Activated CD4-positive, alpha-beta T cell treated with anti-CD3 and anti-CD28 coated beads, Interleukin-2, amount 50 U/mL, for 48 hours (primary cell): ENCODE measurements at places on chromosomes 4 and X.

GRCh38 chr4:25722964-25723363 is 67.3 kb downstream of the SLC34A2 start:
- no peak for DNase-seq

GRCh38 chrX:24961809-24962208 is 54.0 kb downstream of the ARX start:
- DNase-seq: no peak

DNA sequence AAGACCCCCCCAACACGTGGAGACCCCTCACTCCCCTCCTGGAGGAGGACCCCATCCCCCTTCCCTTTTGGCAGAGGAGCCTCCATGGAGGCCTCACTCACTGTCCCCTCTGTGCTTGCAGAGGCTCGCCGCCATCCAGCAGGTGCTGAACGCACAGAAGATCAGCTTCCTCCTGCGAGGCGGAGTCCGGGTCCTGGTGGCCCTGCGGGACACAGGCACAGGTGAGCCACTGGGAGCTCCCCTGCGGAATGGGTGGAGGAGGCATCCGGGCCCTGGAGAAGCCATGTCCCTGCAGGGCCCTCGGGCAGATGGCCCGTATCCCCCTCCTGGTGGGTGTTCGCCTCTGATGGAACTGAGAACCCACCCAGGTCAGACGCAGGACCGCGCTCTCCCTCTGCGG is 206.5 kb downstream of the AFAP1 start:
- DNase-seq: no peak

DNA sequence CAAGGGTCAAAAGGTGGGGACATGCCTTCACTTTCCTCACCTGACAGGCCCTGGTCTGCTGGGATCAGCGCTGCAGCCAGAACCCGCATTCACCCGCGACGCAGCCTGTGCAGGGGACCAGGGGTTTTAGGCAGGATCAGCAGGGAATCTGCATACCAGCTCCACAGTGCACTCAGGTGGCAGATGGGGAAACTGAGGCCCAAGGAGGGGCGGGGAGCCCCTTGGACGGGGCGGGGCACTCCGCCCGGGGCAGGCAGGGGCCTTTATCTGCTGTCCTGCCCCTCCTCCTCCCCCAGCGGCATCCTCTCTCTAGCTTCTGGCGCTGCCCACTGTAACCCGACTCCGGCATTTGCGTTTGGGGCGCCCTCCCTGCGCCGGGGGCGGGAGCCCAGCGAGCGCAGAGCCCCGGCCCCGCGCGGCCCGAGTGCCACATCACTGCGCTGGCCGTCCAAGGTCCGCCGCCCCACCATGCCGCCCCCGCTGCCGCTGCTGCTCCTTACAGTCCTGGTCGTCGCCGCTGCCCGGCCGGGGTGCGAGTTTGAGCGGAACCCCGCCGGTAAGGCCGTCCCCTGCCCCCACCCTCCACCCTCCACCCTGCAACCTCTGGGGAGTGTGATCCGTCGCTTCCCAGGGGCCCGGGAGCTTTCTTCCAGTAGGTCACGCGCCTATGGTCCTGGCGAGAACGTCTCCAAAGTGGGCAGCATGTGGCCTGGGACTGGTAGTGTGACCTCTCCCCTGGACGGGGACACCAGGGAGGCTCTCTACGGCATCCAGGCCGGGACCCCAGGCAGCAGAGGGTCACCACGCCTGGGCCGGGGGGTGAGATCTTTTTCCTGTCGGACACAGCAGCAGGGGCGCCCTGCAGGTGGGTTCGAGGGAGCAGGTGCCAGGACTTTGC is at the start of gene CPZ:
TSS of gene CPZ (plus strand) at position 400 of the 898 bp plus-strand sequence. CDS start at position 469, 69 bp downstream.
- no peak for DNase-seq

GRCh38 chr4:154152546-154152945 is 339.1 kb downstream of the DCHS2 start:
- no peak for DNase-seq

GRCh38 chr4:14856062-14856933 is 146.0 kb upstream of the CPEB2 start:
- DNase-seq: peak; percentile 79

DNA sequence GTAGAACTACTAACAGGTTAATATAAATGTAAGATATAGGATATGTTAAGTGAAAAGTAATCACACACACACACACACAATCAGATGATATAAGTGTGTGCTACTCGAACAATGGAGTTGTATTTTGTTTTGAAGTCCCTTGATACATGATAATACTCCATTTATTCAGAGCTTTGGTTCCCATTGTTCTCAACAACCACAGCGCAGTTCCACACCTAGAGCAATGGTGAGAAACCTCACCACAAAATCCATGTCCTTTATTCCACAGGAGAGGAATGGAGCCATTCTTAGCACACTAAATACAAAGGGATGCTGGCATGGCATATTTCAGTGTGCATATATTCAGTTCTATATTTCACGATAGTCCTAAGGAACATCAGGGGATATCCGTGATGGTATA is 139.2 kb downstream of the PPP3CA start:
- DNase-seq: no peak

DNA sequence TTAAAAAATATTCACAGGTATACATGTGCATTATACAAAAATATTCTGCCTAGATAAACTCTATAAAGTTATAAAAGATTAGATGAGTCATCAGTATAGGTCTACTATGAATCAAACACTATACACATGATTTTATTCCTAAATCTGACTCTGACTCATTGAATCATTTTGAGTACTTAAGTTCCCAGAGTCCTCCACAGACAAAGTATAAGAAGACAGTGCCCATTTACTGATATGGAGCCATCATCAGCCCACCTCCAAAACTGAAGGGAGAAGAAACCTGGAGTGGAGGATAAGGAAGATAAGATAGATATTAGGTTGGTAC is 28.7 kb upstream of the ANTXR2 start:
- DNase-seq: no peak

- no peak for DNase-seq
These were observed 8.4 kb downstream of the ATP10D start for GRCh38 chr4:47493238-47494123.

GRCh38 chr4:32010221-32010620 is 1290.1 kb downstream of the PCDH7 start:
- DNase-seq: no peak

GRCh38 chrX:153651540-153652079 is 4.6 kb downstream of the DUSP9 start:
- no peak for DNase-seq

GRCh38 chr4:61044837-61045236 is 155.3 kb upstream of the ADGRL3 start:
- DNase-seq: no peak
